ENCODE measurements at places on chromosomes 1 and 21.

GRCh38 chr1:63367215-63368103 is at the start of gene ALG6:
Gene ALG6 (plus strand): TSS chr1:63367627. CDS start chr1:63370978, 3,351 bp downstream.
- DNase-seq, result peak; percentile 70

GRCh38 chr1:112985123-112985522 is 29.1 kb upstream of the SLC16A1 start:
- DNase-seq, result no peak

- DNase-seq, result no peak
Measured at GRCh38 chr1:17920881-17921640, 165.9 kb downstream of the ACTL8 start.

DNA sequence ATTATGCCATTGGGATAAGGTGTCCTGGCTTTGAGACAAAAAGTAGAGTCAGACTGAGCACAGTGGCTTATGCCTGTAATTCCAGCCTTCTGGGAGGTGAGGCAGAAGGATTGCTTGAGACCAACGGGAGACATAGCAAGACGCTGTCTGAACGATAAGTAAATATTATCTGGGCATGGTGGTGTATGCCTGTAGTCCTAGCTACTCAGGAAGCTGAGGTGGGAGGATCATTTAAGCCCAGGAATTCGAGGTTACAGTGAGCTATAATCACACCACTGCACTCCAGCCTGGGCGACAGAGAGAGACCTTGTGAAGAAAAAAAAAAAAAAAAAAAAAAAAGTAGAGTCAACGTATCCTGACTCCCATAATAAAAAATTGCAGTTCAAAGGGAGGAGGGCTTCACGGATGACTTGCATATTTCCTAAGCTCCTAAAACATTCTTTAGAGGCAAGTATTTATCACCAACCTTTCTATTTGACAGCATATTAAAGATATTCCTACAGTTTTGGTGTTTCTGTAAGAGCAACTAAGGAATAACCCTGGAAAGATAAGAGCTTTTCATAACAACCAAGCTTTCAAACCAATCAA is 141.2 kb downstream of the SLC44A5 start:
- no peak for DNase-seq

DNA sequence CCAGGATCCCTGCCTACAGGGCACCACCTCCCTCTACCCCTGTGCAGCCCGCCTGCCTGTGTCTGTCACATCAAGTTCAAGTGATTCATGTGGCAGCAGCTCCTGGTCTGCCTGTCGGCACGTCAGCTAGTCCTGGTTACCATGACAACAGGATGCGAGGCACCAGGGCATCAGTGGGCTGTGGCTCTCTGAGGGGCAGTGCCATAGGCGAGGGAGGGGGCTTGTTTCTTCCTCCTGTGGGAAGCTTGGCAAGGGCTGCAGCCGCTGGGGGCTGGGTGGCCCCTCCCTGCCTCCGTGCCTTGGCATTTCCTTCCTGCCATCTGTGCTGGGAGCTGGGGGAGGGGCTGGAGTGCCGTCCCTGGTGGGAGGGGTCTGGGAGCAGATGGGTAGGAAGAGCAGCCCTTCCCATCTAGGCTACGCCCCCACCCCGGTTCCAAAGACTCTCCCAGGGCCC is 43.1 kb downstream of the FOXO6 start:
- DNase-seq, result no peak

- DNase-seq, result no peak
Measured at GRCh38 chr1:99777752-99778151, 11.3 kb upstream of the FRRS1 start.

DNA sequence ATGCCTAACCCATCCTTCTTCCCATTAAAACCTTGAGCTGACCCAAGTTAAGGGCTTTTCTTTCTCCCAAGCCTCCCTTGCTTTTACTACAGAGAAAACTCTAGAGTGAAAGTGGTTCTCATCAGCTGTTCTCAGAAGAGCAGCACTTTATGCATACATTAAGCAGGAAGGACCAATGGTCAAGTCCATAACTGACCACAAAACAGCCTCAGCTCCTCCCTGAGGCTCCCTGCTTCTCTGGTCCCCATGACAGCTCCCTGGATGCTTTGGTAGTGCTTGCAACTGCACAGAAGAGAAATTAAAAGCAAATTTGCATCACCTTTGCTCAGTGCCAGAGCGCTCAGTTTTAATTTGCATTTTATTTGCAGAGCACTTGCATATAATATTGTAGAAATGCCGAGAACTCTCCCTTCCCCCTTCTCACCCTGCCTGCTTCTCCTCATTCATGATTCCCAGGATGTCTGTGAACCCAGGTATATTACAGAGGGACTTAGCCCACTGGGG is 56.1 kb downstream of the LMX1A start:
- no peak for DNase-seq

DNA sequence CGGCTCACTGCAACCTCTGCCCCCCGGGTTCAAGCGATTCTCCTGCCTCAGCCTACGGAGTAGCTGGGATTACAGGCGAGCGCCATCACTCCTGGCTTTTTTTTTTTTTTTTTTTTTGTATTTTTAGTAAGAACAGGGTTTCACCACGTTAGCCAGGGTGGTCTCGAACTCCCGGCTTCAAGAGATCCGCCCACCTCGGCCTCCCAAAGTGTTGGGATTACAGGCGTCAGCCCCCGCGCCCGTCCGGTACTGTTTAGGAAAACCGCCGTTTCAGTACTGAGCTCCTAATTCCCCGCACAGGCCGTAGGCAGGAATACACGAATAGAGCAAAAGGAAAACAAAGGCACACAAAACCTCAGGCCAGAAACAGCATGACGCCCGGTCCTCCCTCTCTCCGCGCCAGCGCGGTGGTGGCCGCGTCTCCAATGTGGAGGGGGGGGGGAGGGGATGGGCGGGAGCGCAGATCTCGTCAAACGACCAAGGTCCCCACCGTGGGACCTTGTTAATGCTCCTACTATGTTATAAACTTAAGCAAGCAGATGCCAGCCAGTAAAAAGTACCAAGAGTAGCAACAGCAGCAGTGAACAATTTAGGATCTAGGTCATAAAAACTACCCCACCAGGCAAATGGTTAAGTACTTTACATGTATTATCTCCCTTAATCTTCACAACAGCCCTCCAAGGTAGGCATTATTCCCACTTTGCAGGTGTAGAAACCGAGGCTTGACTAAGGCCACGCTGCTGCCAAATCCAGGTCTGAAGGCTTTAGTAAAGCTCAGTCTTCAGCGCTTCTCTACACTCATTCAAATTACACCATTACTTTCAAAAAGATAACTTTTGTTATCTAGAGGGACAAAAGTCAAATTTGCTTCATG is 648 bp upstream of the ADAR start:
- no peak for DNase-seq

GRCh38 chr1:172906778-172907592 is 143.8 kb downstream of the TNFSF18 start:
- no peak for DNase-seq

DNA sequence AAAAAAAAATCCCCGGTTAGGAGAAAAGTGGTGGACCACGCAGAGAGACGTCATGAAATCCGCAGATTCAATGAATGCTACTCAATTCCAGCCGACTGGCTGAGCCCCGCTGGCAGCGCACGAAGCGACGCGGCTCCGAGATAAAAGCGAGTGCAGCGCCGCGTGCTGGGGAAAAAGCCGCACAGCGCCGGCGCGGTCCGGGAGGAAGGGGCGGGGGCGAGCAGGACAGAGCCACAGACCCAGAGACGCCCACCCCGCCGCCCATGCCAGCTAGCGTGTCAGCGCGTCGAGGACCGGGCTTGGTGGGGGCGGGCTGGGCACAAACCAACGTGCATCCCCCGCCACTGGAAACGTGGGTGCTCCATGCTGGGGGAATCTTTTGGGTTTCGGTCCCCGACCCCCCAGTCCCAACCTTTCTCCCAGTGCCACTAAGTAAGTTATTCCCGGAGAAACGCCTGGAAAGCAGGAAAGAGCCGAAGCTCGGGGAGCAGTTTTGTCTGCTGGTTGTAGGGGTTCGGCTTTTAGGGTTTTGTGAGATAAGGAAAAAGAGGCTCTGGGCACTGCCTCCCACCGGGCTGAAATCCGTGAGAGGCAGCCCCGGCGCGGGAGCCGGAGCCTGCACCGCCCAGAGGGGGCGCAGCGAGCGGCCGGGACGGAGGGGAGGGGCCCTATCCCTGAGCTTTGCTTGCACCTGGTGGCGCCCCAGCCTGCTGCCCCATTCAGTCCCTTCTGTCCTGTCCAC is at the start of gene KCNJ6:
TSS of gene KCNJ6 (minus strand) at position 148 of the 742 bp plus-strand sequence. CDS start 75,775 bp downstream, outside the sequence.
- no peak for DNase-seq

DNA sequence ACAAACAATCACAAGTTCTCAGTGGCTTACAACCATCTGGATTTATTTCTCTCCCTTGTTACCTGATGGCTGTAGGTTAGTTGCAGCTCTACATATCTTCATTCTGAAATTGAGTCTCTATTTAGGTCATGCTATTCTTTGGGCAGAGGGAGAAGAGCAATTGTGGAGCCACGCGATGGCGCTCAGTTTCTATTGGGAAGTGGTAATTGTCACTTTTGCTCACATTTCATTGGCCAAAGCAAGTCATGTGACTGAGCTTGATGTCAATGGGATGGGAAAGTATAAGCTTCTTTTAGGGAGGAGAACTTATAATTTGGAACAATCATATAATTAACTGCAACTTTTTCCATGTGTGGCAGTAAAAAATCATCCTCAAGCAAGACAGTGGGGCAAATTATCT is 166.5 kb downstream of the LMO4 start:
- peak; percentile 30 for DNase-seq

- no peak for DNase-seq
Measured at GRCh38 chr1:11391886-11392285, 87.1 kb upstream of the DISP3 start.

- DNase-seq, result no peak
Measured at GRCh38 chr1:70896224-70896623, 151.4 kb downstream of the PTGER3 start.

- DNase-seq, result peak; percentile 90
Measured at GRCh38 chr1:211935448-211935970, 99.8 kb downstream of the INTS7 start.

- peak; percentile 72 for DNase-seq
Measured at GRCh38 chr21:33976082-33977016, 60.7 kb upstream of the ATP5PO start.

DNA sequence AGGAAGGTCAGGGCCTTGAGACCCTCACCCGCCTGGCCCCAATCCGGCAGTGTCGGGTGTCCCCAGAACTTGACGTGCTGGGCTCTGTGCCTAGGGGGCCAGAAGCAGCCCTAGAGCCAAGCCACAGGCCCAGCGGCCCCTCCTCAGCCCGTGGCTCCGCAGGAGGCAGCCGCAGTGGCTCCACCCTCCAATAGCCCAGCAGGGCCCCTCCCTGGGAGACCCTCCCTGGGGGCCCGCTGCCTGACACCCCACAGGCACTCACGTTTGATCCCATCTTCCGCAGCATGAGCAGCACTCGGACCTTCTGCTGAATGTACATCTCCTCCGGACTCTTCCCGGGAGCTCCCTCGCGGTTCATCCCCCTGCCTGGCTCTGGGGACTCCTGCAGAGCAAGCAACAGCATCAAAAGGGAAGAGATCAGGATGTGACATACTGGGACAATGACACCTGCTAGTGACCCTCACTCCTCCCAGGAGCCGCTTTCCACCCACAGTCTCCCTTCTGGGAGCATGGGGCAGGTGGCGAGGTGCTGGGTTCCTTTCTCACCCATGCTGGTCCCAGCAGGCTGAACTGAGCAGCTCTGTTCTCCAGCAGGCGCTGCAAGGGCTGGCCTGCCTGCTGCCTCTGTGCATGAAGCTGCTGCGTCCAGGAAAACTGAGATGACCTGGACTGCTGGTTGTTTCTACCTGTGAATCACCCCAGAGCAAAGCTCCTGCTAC is 38.2 kb downstream of the CTNNBIP1 start:
- no peak for DNase-seq

DNA sequence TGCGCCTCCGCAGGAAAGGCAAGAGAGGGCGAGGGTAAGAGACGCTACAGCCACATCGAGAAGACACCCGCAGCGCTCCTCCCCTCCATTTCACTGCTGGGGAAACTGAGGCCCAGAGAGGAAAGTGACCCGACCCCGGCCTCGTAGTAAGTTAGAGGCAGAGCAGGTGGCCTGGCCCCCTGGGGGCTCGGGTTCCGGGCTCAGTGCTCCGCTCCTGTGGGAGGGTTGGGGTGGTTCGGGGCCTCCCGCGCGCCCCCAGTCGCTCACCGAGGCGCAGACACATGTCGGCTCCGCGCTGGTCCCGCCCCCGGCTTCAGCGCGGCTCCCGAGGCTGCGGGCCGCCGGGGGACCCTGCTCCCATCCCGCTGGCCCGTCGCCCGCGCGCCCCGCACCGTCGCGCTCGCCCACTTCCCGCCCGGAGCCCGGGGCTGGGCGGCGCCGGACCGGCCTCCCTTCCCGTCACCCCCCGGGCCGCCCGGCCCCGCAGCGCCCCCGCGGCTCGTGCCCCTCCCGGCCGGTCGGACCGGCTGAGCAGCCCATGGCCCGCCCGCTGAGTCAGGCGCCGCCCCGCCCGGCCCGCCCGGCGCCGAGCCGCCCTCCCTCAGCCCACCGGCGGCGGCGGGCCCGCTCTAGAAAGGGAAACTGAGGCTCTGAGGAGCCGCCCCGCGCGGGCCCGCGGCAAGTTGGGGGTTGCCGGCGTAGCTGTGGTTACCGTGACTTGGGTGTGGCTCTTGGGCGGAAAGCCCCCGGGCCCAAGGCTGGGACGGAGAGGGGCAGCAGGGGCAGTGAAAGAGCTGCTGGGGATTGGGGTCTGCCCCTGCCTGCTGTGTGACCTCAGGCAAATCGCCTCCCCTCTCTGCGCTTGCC is at the start of gene TMEM54:
TSS of gene TMEM54 (minus strand) at position 434 of the 867 bp plus-strand sequence. CDS start at position 283, 151 bp downstream.
- no peak for DNase-seq

DNA sequence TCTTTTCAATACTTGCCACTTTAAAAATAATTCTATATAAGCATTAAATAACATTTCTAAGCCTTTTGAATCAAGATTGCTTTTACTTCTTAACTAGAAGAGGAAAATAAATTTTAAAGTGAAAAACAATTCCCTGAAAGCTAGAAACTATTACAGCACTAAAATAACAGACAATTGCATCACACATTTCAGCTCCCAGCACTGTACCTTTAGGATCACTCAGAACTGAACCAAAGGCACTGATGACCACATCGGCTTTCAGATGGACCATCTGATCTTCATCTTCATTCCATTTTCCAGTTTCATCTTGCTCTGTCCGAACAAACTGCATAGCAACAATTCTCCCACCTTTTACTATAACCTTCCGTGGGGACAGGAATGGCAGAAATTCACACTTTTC is 347.3 kb downstream of the DPYD start:
- no peak for DNase-seq

GRCh38 chr1:156103521-156103947 is 11.0 kb upstream of the LMNA start:
- no peak for DNase-seq

GRCh38 chr1:88731475-88732269 is 47.6 kb downstream of the PKN2 start:
- DNase-seq, result no peak

GRCh38 chr1:159008744-159009188 is 941 bp upstream of the IFI16 start:
- peak; percentile 73 for DNase-seq

Data from GM12864 (cell line).